GM23248 (cell line): ENCODE measurements at places on chromosomes 4 and X. TPM values are rescaled to one million over a fixed set of nuclear protein-coding genes. Genes with fewer than 3 reads are reported as not detected.

SPANXA1 gene
- total RNA-seq = not detected in 2 replicates

GAGE12J gene
- total RNA-seq = not detected in 2 replicates

JAKMIP1 gene
- total RNA-seq = not detected in 2 replicates

SPACA5 gene
- total RNA-seq = not detected in 2 replicates

DCHS2 gene
- total RNA-seq = not detected in 2 replicates

LNX1 gene
- total RNA-seq = 9.4 and 10.9 TPM in 2 replicates

RADX gene
- 1.3 and 2.1 TPM in 2 replicates for total RNA-seq

COX18 gene
- total RNA-seq = 22.8 and 29.8 TPM in 2 replicates

ESX1 gene
- total RNA-seq = not detected in 2 replicates

POF1B gene
- not detected in 2 replicates for total RNA-seq

DNA sequence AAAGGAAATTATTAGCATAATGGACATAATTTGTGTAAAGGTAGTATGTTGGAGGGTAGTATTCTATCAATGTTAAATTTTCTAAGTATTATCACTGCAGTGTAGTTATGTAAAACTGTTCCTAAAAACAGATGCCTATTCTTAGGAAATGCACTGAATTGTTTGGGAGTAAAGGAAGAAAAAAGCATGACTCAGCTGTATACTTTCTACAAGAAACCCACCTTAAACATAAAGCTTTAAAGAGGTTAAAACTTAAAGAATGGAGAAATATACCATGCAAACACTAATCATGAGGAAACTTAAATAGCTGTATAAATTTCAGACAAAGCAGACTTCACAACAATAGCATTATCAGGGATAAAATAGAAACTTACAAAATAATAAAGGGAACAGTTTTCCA is 292.9 kb downstream of the ANTXR2 start:
- DNase-seq = no peak

DNA sequence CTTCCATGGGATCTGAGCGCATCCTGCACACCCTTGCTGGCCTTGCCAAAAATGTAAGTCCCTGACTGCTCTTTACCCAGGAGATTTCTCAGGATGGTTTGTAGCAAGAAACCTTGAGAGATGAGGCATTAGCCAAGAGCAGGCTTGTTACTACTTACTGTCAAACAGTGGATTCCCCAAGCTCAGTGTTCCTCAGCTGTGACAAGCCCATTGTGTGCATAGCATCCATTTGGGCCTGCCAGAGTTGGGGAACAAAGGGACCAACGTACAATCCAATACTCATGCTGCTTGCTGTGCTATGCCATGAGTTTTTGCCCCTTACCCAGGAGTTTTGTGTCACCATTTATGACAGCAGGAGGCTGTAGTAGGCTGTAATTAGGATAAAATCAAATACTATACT is 267.6 kb downstream of the TENM3 start:
- DNase-seq = no peak

- DNase-seq = no peak
Observed at GRCh38 chr4:185424905-185425646, 688 bp downstream of the UFSP2 start.

DNA sequence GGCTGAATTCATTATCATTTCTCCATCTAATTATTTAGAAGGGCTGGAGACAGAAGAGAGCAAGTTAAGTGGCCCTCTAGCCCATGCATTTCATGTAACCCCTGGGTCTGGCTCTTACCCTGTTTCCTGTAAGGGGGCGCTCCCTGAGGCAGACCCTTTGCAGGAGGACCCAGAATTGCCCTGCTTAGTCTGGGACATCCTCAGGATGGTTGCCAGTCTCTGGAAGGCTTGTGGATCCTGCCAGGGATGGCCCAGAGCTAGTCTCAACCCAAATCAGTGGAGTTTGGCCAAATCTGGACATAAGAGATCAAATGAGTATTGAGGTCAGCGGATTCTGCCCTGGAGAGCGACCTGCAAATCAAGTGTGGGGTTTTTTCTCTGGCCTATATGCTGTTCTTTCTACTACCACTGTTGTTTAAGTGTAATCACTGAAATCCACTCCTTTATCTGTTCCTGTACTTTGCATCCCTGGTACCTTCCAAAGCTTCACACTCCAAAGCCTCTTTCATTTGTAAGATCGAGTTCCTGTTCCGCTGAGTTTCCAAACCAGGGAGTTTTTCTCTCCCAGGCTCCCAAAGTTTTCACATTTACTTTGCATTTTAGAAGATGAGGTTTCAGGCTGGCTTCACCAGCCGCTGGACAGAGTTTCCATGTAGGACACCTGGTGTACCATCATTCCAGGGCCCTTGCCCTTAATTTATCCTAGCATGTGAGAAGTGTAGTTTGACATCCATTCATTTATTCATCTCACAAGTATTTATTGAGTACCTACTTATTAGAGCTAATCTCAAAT is 6.3 kb downstream of the KLF3 start:
- DNase-seq = no peak

DNA sequence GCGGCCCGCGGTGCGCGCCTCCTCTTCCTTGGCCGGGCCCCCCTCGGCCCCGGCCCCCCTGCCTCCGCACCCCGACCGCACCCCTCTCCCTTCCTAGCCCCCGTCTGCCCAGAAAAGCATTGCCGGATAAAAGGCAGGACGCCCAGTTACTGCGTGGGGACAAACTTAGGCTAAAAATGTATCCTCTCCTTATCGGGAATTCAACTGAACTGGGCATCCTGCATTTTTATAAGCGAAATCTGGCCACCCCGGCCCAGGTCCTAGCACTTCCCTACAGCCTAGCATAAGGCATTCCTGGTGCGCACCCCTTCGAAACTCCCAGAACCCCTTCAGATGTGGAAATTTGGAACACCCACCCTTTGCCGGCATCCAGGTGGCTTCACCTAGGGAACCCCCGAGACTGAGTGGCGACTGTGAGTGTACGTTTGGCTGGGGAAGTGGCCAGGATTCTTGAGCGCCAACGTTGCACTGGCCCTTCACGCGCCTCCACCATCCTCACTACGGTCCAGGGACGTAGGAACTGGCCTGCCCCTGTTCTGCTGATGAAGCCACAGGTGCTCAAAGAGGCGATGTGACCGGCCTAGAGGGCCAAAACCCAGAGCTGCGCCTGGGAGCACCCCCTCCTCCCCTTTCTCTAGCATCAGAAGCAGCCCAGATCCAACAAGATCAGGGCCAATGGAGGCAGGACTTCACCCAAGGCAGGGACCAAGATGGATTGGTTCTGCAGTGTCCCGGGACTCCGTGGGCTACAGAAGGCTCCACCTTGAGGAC is 5.7 kb upstream of the RNF4 start:
- DNase-seq = peak; percentile 23

DNA sequence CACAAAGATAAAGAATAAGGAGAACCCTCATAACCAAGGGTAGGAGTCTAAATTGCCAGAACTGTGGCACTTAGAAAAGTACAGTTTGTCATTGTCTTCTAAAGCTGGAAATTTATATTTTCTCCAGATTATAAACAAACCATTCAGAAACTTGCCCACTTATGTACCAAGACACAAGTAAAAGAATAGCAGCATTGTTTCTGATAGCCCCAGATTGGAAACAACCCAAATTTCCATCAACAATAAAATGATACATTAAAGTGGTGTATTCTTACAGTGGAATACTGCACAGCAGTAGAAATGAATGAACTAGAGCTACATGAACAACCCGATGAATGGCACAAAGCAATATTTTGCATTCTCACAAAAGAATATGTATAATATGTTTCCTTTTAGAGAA is 63.1 kb upstream of the PDHA1 start:
- no peak for DNase-seq

GRCh38 chrX:9466736-9467135 is 1.9 kb downstream of the TBL1X start:
- DNase-seq = peak; percentile 2

- DNase-seq = no peak
Observed at GRCh38 chrX:18129690-18130089, 91.0 kb downstream of the BEND2 start.

DNA sequence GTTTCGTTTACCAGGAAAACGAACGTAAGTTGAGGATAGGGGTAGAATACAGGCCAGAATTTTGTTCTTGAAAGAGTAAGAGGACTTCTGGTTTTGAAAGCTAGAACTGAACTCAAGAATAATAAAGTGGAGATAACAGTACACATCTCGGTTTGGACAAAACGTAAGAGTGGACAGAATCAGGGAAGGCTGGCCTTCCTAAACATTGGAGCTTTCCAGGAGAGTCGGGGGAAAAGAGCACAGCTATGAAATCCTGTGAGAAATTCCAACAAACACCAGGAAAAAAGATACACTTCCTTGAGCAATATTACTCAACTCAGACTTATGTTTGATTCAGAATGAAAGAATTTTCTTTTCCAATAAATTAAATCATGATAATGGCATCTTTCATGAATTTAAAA is 1.2 kb downstream of the CTSO start:
- DNase-seq = peak; percentile 59

DNA sequence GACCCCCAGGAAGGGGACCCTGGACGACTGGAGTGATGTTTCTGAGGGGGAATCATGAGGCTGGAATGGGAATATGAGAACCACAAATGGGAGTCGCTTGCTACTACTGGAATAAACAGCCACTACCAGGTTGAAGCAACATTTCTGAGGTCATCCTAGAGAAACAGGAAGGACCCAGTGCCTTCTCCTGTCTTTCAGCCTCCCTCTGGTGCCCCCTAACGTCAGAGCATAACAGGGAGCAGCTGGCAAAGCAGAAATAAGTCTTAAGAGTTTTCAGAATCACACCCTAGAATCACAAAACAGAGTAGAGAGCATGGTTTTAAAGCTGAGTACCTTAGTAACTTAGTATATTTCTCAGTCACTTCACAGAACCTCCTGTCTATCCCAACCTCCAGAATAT is 347.8 kb upstream of the PITX2 start:
- DNase-seq = peak; percentile 51

GRCh38 chr4:143728166-143728565 is 27.7 kb upstream of the FREM3 start:
- peak; percentile 89 for DNase-seq

GRCh38 chr4:176579226-176579625 is 213.5 kb downstream of the VEGFC start:
- no peak for DNase-seq

- DNase-seq = peak; percentile 18
Observed at GRCh38 chrX:71603618-71604017, 14.7 kb downstream of the CXCR3 start.

GRCh38 chr4:39706334-39706733 is 8.4 kb downstream of the UBE2K start:
- DNase-seq = peak; percentile 93

- no peak for DNase-seq
Observed at GRCh38 chr4:163269869-163270268, 62.5 kb downstream of the NPY1R start.

- DNase-seq = peak; percentile 27
Observed at GRCh38 chr4:54783402-54784110, 125.8 kb downstream of the KIT start.

- no peak for DNase-seq
Observed at GRCh38 chr4:7395645-7396044, 39.1 kb downstream of the PSAPL1 start.

- no peak for DNase-seq
Observed at GRCh38 chr4:85430697-85431096, 44.3 kb upstream of the ARHGAP24 start.

DNA sequence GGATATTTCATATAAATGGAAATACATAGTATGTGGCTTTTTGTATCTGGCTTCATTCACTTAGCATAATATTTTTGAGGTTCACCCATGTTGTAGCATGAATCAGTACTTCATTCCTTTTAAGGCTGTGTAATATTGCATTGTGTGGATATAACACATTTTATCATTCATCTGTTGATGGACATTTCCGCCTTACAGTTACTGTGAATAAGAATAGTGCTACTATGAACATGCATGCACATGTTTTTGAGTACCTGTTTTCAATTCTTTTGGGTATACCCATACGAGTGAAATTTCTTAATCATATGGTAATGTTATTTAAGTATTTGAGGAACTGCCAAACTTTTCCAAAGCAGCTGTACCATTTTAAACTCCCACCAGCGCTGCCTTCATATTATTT is 539.6 kb upstream of the DIPK2B start:
- no peak for DNase-seq

GRCh38 chrX:119488749-119489148 is 20.5 kb downstream of the SLC25A5 start:
- DNase-seq = peak; percentile 64

DNA sequence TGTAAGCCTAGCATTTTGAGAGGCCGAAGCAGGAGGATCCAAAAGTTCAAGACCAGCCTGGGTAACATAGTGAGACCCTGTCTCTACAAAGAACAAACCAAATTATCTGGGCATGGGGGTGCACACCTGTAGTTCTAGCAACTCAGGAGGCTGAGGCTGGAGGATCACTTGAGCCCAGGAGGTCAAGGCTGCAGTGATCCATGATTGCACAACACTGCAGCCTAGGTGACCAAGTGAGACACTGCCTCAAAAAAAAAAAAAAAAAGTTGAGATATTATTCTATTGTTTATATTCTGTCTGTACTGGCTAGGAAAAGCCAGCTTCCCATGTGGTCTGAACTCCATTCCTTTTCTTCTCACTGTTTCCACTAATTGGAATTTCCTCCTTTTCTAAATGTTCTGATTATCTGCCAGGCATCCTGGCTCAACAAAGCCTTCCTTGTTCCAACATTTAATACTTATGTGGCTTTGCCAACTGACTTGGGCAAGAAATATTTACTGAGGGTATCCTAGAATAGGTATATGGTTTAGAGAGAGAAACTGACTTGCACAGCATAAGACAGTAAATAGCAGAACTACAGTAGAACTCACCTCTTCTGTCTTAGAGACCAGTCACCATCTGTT is 175.2 kb upstream of the ADAMTS3 start:
- no peak for DNase-seq

DNA sequence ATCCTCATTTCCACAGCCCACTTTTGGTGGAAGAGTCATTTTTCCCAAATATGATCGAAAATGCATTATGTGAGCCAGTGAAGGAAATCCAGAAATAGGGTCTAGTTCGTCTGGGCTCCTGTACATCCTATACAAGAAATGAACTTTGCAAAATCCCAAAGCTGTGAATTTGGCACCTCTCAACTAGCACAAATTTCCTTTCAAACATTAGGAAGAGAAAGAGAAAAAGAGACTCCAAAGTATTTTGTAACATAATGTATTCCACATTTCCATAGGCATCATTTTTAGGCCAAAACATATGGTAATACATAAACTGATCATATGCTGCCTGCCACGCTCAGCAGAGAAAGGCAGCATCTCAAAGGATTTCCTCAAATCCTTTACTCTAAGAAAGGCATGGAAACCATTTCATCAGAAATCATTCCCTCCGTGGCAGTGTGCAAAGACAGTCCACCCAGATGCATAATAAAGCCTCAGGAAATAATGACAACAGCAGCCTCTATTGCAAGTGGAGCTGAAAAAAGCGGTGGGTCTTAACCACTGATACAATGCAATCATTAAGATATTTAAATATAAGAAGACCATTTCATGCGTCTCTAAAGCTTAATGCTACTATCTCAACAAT is 56.8 kb downstream of the ANOS1 start:
- DNase-seq = no peak
